ENCODE measurements at places on chromosomes 3 and 15.

- DNase-seq: peak; percentile 75
These were observed 3.7 kb upstream of the MYL3 start for GRCh38 chr3:46866720-46867549.

DNA sequence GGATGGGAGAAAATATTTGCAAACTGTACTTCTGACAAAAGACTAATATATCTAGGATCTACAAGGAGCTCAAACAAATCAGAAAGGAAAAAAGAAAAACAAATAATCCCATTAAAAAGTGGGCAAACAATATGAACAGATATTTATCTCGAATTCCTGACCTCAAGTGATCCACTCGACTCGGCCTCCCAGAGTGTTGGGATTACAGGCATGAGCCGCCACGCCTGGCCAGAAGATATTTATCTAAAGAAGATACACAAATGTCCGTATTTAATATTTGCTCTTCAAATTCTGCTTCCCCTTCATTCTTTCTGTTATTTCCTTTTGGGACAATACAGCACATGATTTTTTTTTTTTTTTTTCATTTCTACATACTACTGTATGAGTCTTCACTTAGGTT lies 151.7 kb upstream of the GRM7 start:
- DNase-seq: no peak

DNA sequence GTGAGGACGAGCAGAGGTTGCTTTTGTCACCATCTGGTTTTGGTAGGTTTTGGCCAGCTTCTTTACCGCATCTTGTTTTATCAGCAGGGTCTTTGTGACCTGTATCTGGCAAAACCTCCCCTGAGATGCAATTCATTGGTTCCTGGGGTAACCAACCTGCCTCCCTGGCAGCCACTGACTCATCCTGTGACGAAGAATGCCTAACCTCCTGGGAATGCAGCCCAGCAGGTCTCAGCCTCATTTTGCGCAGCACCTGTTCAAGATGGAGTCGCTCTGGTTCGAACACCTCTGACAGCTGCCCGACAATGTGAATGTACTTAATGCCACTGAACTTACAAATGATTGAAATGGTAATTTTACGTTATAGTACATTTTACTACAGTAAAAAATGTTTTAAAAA lies 6.8 kb upstream of the ADAMTS17 start:
- no peak for DNase-seq

DNA sequence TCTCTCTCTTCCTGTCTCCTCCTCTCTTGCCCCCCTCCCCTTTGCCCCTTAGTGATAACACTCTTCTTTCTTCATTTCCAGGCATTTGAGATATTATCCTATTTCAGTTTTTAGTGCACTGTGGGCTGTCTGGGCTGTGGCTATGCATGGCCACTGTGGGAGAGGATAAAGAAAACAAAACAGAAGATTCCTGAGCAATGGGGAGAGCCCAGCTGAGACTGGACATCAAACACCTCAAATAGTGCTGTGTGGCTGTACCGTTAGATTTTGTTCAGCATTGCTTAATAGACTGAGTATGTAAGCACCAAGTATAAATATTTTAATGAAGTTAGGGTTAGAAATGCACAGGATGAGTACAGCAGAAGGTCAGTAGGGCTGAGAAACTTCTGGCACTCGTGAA lies 7.9 kb upstream of the GBE1 start:
- DNase-seq: no peak

DNA sequence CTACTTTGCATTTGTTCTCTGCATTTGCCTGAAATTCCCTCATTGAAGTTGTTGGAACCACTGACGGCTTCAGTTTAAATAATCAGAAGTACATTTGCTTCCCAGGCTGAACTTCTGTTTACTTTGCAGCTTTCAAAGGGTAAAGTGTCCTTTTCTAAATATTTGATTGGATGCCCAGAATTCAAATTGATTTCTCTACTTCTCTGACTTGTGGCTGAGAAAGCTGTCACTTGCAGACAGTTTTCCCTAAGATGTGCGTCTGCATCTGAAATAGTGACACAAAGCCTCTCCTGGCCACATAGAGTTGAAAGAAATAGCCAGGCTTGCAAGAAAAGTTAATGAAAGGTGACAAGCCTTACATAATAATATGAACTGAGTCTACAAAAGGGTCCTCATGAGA lies 299.6 kb downstream of the THSD4 start:
- DNase-seq: no peak

GRCh38 chr3:102810937-102811336 lies 376.1 kb downstream of the ZPLD1 start:
- no peak for DNase-seq

Data from CD4-positive, alpha-beta T cell treated with Interleukin-17A for 1 hour (primary cell).